Left colon (tissue), 2 donors: ENCODE measurements at places on chromosomes 2 and 18.

- no peak for DNase-seq
These were observed 286.5 kb downstream of the MTX2 start for GRCh38 chr2:176555781-176556180.

GRCh38 chr2:109715313-109715805 lies 78.7 kb upstream of the RGPD5 start:
- peak; percentile 53 for DNase-seq

DNA sequence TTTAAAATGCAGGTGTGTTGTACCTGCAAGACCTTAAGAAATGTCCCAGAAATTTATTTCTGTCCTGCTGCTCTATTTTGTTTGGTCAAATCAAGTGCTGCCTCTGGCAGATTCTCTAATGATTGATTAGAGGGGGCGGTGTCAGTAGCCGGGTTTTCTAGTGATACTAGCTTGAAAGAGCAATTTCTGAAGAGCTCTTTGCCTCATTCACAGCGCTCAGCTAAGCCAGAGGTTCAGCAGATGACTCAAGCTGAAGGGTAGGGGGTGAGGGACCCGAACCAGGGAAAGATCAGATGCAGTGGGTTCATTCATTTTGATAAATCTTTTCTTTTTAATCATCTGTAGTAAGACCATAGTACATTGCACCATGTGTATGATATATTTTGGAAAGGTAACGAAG lies 15.0 kb downstream of the ZBTB7C start:
- DNase-seq, result no peak

GRCh38 chr2:71948781-71949536 lies 198.7 kb downstream of the CYP26B1 start:
- DNase-seq, result no peak

GRCh38 chr2:211055438-211055837 lies 499.0 kb downstream of the CPS1 start:
- no peak for DNase-seq

GRCh38 chr2:205022841-205023240 lies 477.6 kb downstream of the PARD3B start:
- no peak for DNase-seq
